ENCODE measurements at places on chromosomes 16 and 17. TPM values are rescaled to one million over a fixed set of nuclear protein-coding genes. Genes with fewer than 3 reads are reported as not detected.

Gene SMTNL2
- polyA plus RNA-seq, result not detected

Gene CACNG5
- polyA plus RNA-seq, result not detected

Gene ZNF500
- 8.8 TPM for polyA plus RNA-seq

GRCh38 chr17:38705523-38705802 is 390 bp downstream of the MLLT6 start:
- DNase-seq, result peak; percentile 52

GRCh38 chr17:29292071-29292991 is 1.6 kb downstream of the NUFIP2 start:
- DNase-seq, result peak; percentile 73

DNA sequence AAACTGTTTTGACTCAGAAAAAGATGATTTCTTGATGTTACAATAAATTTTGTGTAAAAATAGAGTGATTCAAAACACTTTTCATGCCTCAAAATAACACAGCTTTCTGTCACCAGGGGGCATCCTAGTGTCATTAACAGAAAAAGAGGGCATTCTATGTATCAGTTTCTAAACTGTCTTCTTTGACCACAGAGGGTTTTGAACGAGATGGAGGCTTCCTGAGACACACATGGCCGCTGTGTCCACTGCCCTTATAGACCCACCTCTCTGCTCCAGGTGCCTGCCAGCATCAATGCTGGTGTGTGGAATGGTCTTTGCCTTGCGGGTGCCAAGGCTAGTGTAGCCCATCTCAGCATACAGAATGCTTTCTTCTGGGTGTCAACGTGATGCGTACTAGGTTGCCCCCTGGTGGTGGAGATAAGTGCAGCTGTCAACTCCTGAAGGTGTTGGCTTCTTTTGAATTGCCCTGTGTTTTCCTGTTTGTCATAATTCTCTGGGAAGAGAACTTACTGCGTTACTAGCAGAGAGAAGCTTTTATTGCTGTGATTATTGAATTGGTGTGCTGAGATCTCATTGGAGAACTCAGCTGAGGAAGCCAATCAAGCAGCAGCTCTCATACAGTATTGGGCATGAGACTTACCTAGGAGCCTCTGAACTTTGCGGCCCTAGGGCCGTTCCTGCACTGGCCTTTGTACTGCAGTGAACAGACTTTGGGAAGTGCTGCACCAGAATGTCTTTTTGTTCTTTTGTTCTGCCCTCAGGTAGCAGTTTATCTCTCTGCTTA is 38.6 kb downstream of the USP10 start:
- peak; percentile 78 for DNase-seq
